ENCODE measurements at places on chromosomes 7 and 10.

DNA sequence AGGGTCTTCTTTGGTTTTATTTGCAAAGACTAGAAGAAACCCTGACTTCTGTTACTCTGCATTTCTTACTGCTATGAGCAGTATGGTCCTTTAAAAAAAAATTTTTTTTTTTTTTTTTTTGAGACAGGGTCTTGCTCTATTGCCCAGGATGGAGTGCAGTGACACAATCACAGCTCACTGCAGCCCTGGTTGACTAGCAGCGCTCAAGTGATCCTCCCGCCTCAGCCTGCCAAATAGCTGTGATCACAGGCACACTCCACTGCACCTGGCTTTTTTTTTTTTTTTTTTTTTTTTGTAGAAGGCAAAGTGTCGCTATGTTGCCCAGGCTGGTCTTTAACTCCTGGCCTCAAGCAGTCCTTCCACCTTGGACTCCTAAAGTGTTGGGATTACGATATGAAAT lies 17.4 kb downstream of the CNNM2 start:
- DNase-seq, result no peak

DNA sequence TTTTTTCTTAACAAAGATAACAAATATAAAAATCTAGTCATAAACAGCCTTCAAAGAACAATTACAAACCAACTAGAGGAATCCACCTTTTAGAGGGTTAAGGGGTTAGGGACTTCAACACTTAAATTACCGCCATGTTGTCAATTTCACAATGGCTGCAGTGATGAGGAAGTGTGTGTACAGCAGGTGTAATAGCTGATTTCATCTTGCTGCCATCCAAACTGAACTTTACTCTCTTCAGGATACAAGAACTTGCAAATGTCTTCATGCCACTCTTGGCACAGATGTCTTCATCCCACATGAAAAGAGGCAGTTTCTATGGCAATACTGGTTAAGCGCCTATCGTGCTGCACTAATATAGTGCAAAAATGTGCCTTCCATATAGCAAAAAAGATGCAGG lies 401.0 kb downstream of the PHF14 start:
- DNase-seq, result no peak

- DNase-seq, result no peak
These were observed 438.3 kb downstream of the NXPH1 start for GRCh38 chr7:8871716-8872115.

DNA sequence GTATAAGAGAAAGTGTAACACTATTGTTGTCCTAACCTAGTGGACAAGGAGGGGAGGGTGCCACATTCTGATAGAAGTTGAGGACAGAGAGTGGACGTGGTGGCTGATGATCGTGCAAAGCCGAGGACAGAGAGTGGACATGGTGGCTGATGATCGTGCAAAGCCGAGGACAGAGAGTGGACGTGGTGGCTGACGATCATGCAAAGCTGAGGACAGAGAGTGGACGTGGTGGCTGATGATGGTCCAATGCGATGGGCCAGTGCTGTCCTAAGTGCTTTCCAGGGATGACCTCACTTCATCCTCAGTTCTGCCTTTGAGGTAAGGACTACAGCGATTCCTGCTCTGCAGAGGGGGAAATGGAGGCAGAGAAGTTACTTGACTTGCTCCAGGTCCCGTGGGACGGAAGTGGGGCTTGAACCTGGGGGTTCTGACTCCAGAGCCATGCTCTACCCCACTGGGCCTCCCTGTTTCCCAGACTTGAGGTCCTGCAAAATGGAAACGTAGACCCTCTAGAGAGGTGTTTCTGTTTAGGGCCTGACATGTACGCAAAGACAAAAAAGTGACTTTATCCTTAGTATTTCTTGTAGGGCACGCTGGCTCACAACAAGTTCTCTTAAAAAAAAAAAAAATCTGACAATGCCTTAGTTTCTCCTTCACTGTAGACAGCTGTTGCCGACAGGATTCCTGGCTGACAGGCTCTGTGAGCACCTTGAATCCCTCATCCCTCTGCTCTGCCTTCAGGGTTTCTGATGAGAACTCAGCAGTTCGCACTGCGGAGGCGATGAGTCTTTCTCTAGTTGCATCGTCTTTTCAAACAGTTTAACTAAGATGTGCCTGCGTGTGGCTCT lies 20.3 kb upstream of the NCAPG2 start:
- DNase-seq, result no peak

DNA sequence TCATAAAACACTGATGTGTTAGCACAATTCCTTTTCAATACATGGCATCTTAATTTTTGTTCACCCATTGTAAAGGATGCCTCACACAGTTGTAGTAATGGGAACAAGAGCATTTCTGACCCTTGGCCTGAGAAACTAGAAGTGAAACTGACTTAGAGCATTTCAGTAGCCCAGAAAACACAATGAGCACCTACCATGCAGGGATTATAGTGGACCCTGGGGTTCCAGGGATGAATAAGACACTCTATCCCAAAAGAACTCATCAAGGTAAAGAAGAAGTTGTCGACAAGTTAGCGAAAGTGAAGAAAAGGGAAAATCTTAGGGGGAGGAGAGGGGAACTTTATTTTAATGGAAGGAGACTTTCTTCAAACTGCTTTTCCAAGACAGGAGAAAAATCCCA lies 125.6 kb downstream of the NT5C2 start:
- no peak for DNase-seq

DNA sequence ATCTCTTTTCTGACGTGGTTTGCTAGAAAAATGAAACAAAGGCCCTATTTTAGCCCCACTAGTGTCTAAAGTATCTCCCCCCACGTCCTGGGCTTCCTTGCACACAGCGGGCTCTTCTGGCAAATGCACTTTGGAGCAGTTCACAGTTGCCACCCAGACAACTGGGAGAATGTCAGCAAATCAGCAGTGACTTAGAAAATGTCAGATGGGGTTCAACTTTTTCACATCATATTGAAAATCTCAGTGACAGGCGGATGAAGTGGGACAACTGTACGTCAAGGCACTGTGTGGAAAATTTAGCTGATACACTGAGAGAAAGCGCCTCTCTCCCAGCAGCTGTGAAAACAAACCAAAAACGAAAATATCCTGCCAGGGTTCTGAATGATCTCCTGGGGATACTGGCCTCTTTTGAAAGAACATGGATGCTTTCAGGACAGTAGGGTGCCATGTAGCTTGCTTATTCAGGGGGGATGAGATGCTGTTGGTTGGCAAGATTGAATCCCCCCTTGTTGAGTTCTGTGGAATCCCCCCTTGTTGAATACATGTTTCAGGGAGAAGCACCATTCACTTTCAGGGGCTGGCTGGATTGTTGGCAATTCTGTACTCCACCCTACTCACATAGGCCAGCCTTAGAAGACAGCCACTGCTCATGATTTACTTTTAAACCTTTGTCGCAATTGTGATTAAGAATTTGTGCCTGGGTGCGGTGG lies 372.8 kb upstream of the CELF2 start:
- DNase-seq, result no peak

- DNase-seq, result no peak
These were observed 239.5 kb downstream of the KIAA1217 start for GRCh38 chr10:24448351-24448999.

- peak; percentile 67 for DNase-seq
These were observed 112.3 kb downstream of the JCAD start for GRCh38 chr10:29946953-29947700.

DNA sequence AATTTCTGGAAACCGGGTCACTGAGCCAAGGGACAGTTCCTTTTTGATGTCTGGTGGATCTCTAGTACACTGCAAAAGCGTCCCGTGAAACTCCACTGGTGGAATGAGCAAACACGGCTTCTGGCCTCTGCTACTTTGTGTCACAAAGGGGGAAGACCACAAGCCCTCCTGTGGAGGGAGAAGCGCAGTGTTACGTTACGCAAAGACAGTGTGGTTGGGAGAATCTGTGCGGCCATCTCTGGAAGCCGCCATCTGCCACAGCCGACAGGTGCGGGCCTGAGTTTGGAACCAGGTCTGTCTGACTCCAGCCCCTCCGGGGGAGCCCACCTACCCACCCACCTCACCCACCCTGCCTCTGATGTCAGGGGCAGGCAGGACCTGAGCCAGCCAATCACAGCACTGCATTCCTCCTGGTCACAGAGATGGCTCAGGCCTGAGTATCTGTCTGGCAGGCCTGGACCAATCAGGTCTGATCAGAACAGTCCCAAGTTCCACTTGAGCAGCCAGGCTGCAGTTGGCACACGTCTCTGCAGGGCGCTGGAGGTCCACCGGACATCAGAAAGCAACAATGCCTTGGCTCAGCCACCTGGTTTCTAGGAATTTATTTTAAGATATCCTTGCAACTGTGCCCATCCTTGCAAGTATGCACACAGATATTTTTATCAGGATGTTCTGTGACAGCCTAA lies 3.0 kb upstream of the CYP2W1 start:
- no peak for DNase-seq

DNA sequence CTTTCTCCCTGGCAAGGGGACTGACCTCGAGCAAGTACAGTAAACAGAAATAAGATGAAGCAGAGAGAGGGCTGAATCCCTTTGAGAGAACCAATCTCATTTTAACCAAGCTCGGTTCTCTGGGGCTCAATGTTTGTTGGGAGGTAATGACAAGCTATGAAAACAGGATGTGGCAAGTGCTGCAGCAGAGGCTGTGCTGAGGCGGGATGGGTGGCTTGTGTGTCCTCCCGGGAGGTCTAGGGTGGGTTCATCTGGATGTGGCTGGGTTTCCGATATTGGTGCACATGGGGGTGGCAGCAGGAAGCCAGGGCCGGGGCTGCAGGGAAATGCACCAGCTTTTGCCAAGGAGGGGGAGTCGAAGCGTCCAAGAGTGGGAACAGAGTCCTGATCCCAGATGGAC lies 84.5 kb downstream of the AOAH start:
- no peak for DNase-seq

DNA sequence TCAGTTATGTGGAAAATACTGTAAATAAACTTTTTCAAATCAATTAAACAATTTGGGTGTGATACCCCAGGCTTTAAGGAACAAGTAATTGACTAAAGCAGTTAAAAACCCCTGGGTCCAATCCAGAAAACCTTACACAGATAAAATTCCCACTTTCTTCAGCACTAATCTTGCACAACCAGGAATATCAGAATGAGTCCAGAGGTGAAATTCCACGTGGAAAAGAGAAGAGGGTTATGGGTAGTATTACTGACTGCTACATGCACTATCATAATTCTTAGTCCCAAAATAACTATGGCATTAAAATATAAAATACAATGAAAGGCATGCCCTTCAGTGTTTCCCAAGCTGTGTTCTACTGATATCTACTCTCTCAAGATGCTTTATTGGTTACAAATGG lies 135.7 kb upstream of the STEAP4 start:
- no peak for DNase-seq

DNA sequence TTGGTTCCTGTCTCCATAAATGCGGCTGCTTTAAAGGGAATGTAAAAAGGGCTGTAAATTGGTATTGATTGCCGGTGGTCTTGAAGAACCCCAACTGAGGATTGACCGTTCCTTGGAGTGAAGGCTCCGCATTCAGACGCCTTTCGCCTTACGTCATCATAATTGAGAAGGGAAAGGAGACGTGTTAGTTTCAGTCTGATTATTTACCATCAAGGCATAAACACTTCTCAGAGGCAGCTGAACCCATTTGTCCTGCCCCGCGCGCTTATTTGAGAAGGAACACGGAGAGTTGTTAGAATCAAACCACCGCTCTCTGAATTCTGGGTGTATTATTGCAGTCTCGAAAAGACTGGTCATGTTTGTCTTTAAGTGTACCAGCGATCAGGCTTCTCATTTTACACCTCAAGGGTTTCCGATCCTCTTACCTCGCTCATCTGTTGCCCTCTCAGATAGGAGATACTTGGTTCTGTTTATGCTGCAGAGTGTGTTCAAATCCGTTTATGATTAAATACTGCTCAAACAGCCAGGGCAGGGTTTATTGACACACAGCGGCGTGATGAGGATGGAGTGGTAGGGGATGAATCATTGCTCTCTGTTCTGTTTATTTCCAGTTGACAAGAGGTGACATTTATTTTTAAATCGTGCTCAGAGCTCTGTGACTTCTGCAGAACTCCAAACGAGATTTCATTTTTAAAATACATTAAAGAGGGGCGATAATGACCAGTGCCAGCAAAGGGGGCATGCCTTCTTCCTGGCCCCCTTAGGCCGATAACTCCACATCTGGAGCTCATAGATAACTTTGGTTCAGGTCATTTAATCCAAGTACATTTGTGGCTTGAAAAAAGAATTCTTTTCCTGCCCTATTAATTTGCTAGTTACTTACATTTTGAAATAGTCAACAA lies 30.4 kb downstream of the FOXK1 start:
- DNase-seq, result no peak

GRCh38 chr7:105894131-105894530 lies 17.7 kb upstream of the ATXN7L1 start:
- no peak for DNase-seq

DNA sequence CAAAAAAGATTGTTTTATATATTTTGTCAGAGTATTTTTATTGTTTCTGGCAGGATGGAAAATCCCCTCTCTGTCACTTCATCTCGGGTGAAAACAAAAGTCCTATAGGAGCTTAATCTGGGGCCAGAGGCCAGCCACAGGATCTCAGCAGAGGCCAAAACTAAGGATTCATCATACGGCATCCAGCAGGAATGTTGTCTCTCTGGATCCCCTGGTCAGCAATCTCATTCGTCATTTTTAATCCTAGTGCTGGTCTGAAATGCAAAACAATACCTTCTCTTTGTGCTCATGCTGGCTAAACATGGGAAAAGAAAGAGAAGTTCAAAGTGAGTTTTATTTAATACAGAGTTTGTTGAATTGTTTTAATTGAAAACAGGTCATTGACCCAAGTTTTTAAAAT lies 482.5 kb upstream of the AUTS2 start:
- no peak for DNase-seq

DNA sequence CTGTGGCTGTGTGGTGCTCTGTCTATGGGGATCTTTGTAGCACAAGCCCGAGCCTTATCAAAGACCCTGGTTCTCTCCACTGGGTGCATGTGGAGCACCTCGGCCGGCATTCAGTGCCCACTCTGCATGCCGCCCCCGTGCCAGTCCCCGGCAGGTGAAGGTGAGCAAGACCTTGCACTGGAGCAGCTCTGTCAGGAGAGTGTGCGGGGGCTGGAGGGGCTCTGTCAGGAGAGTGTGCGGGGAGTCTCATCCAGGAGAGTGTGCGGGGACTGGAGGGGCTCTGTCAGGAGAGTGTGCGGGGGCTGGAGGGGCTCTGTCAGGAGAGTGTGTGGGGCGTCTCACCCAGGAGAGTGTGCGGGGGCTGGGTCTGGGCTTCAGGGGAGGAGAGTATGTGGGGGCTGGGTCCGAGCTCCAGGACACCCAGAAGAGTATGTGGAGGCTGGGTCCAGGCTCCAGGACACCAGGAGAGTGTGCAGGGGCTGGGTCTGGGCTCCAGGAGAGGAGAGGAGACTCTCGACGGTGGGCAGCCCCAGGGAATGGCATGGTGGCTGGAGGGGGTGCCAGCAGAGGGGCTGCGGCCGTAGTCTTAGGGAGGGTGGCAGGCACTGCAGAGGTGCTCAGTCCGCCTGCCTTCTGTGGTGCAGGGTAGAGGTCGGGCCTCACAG lies 40.8 kb downstream of the INPP5A start:
- DNase-seq, result no peak

GRCh38 chr7:80463272-80463920 lies 48.5 kb downstream of the GNAT3 start:
- no peak for DNase-seq

DNA sequence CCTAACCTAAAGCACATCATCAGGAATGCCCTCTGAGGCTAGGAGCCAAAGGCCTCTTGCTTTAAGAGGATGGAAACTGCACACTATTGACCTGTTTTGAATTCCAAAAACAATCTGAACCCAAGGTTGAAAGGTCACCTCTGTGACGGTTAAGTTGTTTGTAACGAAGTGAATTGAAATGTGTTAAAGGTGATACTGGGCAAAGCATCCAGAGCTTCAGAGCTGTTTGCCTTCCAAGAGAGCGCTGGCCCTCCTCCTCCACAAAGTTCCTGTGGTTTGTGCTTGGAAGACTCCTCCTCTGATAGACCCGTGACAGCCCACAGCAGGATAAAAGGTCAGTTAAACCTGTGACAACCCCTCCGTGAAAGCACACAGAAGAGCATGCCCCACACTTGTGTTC lies 133.7 kb upstream of the CTTNBP2 start:
- DNase-seq, result no peak

All from H54 (cell line).